ENCODE measurements at places on chromosomes 12 and 14.
A peak's percentile ranks its signal among the peaks of the same experiment; 100 is the strongest.

GRCh38 chr12:23211384-23212320 lies 586.7 kb downstream of the ETNK1 start:
- DNase-seq: no peak

DNA sequence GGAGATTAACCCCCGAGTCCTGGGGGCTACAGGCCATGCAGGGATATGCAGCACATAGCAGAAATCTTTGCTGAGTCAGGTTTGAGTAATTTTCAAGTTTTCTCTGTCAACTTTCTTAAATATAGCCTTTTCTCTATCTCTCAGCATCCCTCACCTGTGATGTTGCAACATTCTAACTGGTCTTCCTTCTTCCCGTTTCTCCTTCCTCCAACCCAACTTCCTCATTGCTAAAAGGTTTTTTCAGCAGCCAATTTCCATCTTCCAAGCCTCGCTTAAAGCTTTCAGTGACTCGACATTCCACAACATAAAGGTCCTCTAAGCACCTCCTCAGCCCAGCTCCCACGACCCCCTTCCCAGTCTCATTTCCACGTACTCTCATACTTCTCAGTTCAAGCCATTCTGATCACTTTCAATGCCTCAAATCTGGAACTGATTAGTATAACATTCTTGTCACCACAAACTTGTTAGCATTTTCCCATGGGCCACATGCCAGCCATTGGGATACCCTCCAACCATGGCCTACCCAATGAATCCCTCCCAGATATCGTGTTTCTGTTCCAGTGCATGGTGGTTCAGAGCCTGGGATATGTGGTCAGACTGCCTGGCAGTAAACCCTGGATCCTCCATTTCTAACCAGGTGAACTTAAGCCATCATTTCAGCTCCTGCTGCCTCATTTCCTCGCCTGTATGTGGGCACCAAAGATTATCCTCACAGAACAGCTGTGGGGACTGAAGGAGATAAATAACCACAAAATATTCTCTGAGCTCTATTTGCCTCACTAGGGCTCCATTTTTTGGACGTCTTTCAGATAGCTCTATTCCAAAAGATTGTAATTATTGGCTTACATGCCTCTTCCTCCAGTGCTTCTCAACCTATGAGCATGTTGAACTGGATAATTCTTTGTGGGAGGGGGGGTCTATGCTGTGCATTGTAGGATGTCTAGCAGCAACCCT lies 65.8 kb downstream of the KCNK10 start:
- DNase-seq: no peak

DNA sequence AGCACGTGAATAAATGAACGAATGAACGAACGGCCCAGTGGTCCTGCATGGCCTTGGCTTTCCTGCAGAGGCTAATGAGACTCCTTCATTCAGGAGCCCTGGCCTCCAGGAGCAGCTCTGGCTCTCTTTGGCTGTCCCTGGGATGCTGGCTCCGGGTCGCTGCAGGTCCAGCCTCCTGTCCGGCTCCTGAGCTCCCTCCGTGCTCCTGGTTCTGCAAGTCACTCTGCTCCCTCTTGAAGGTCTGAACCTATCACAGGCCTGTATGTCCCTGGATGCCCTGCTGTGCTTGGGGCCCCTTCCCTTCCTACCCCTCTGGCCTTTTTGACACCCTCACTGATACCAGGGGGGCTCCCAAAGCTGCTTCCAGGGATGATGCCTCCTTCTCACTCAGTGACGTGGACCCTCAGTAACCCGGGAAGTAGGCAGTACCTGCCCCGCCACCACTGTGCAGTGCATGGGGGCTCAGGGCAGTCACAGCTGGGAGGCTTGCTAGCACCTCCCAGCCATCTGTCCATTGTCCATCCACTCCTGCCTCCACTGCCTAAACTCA lies 133.7 kb upstream of the C14orf180 start:
- no peak for DNase-seq

GRCh38 chr12:93705237-93705636 lies 28.1 kb downstream of the CRADD start:
- DNase-seq: no peak

DNA sequence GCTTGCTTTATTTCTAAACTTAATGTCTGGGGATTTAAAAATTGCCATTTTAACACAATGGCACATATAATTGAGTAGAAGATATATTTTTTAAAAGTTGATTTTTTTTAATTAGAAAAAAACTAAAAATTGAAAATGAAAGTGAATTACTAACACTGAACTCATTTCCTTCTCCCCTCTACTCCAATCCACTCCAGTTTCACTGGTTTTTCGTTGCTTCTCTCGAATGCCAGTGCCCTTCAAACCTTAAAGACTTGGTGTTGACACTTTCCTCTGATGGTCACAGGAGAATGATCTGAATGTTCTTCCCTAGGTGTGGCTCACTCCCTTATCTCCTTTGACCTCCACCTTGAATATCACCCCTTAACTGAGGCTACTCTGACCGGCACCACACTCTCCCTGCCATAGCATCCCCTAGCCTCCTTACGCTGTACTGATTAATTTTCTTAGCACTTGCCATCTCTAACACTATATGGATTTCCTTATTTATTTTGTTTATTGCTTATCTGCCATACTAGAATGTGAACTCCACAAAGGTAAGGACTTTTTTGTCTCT lies 107.1 kb downstream of the LIN7A start:
- DNase-seq: no peak

- no peak for DNase-seq
Observed at GRCh38 chr12:78101113-78101876, 270.6 kb downstream of the NAV3 start.

DNA sequence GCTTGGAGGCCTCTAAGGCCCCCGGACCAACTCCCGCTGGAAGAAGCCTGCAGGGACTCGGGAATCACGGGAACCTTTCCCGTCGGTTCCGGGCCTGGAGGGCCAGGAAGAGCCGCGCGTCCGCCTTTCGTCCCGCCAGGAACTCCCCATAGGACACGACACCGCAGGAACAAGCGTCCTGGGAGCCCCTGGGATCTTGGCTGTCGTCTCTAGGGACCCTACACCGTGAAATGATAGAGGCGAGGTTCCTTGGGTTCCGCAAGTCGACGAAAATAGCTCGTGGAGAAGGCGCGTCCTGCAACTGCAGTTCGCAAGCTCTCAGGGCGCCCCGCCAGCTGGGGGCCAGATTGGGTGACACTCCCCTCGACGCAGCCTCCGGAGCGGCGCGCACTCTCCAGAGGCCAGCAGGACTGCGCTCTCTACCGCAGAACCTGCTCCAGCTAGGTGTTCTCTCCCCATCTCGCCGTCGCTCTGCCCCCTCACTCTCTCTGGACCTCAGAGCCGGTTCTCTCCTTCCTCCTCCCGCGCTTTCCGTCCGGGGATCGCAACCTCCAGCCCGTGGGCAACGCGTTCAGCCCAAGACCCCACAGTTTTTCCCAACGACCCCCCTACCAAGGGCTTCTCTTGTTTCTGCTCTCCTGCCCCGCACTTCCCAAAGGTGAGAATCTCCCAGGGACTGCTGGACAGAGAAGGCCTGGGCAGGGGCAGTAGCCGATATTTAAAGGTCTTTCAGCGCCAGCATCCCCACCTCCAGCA lies 776 bp downstream of the BMP4 start:
- no peak for DNase-seq

- DNase-seq: peak; percentile 77
Observed at GRCh38 chr12:108324351-108325017, 14.6 kb downstream of the CMKLR1 start.

Data from inflammatory macrophage (primary cell).